ENCODE measurements at places on chromosomes 16 and 17.

DNA sequence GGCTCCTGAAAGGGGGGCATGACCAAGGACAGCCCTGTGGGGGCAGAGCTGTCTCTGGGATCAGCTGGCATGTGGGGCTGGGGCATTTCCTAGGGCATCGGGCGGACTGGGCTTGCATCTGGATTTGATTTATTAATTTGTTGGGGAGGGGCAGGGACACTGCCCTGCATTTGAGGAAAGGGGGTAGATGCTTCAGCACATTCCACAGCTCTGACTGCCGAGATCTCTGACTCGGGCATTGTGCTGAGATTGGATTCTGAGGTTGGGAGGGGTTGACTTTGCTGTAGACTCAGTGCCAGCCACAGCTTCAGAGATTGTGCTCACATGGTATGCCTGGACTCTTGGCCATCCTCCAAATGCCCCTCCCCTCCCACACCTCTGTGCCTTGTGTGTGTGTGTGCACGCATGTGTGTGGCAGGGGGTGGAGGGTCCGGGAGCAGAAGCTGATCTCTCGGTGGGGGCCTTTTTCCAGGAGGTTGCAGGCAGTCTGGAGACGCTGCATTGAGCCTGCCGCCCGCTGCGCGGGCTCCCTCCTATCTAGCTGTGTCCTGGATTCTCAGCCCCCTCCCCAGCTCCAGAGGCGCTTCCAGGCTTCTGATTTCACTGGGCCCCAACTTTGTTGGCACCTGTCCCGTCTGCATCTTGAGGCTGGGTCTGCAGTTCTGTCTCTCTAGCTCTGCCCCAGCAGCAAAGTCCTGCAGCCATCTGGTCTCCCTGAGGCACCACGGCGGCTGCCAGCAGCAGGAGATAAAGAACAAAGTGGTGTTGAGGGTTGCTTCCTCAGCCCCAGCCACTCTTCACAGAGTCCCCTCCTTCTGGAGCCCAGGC, 14.9 kb downstream of the IGFBP4 start:
- DNase-seq: no peak

GRCh38 chr17:82486231-82487094, 27.9 kb downstream of the NARF start:
- DNase-seq: no peak

GRCh38 chr16:69626256-69626655, 60.5 kb downstream of the NFAT5 start:
- DNase-seq: no peak

DNA sequence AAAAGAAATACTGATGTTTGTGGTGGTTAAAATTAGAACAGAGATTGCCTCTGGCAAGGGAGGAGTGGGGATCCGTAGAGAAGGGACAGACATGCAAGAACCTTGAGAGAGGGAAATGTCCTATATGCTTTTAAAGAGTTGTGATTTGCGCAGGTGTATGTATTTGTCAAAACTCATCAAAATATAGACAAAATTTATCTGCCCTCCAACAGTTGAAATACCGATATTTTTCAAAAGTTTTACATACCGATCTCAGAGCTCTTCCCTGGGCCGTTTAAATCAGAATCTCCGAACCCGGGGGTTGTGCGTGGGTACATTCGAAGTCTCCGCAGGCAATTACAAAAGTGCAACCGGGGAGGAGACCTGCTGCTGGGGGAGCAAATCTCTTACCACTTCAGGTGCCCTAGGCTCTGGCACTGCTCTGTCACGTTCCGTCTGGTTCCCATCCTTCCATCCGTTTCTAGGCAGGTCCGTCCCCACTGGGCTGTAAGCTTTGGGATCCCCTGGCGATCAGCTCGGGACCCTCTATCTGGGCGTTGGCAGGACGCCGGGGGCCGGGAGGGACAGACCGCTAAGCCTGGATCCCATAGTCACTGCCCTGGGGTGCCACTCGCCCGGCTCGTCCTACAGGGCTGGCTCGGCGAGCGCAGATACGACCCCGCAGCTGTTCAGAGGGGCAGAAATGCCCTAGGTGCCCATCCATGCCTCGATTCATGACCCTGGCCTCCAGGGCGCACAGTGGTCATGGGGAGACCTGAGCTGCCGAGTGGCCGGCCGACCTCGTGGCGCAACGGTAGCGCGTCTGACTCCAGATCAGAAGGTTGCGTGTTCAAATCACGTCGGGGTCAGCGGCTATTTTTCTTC, 4.2 kb downstream of the BORCS6 start:
- peak; percentile 93 for DNase-seq

- DNase-seq: no peak
Measured at GRCh38 chr16:87384162-87384874, 742 bp upstream of the FBXO31 start.

- DNase-seq: peak; percentile 72
Measured at GRCh38 chr16:1102921-1103635, 7.0 kb upstream of the C1QTNF8 start.

DNA sequence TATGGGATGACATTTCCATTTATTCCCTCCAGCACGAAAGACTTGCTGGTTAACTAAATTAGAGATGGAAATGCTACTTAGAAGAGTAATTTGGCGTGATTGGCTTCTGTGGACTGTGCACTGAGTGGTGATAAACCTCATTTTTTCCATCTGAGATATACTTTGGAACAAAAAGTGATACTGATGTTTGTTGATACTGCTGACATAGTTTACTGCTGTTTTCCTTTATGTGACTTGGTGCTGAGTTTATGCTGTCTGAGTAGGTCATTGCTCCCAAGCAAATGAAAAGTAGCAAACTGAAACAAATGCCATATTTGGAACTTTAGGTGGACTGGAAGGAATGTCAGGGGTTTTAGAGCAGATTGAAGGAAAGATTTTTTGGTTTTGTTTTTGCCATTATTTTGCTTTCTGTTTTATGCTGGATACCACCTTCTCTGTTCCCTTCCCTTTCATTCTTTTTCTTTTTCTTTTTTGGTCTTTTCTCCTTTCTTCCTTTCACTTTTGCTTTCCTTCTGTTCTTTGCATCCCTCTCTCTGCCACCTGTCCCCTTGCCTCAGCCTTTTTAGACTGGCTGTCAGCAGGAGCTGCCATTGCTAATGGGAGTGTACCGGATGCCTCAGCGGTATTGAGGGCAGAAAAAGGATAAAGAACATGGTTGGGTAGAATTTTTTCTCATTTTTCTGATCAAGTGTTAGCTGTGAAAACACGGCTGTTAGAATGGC, 41.8 kb downstream of the NUP93 start:
- no peak for DNase-seq

- no peak for DNase-seq
Measured at GRCh38 chr16:4979164-4979563, 21.0 kb downstream of the SEC14L5 start.

GRCh38 chr17:76438906-76439305, 14.0 kb downstream of the UBE2O start:
- no peak for DNase-seq

GRCh38 chr16:71246309-71246708, 15.8 kb upstream of the HYDIN start:
- DNase-seq: no peak

DNA sequence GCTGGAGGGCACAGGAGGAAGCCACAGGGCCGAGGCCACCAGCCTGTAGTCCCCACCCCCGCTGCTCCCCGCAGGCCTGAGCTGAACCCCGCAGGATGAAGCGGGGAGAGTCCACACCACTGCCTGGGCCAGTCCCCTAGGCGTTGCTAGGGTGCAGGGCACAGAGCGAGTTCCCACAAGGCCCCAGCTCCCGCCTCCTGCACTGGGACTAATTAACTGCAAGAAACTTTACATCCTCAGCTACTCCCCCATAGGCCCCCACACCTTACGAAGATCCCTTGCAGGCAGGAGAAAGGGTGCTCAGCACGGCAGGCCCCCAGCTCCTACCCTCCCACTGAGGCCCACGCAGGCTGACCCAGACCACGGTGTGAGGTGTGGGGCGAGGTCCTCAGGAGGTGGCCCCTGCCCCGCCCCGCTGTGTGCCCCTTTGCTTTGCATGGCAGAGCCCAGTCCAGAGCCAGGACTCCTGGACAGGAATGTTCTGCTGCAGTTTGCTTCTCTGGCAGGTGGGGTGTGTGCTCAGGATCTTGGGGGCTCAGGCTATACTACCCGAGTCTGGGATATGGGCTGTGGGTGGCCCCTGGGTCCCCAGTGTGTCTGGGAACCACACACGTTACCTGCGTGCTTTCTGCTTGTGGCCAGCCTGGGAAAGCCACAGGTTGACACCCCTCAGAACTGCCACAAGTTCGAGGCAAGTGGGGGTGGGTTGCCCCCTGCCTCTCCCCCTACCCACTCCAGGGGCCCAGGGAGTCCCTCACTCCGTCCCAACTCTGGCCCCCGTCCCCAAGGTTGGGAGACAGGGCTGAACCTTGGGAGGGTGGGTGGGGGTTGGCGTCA, 1.2 kb downstream of the GNG13 start:
- no peak for DNase-seq

DNA sequence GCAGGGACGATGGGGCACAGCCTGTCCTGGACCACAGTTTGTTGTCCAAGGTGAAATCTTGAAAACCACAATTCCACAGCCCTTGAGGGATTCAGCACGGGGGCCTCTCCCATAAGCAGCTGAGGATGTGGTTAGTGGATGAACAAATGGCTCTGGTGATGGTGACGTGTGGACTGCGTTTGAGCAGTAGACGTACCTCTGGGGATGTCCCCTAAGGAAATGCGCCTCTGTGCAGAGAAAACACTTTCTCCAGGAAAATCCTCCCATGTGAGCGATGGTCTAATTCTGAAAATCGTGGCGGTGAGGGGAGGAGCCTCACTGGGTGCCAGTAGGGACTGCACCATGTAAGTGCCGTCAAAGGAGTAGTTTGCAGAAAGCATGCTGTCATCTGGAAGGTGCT, 2.7 kb upstream of the SEPTIN12 start:
- no peak for DNase-seq

DNA sequence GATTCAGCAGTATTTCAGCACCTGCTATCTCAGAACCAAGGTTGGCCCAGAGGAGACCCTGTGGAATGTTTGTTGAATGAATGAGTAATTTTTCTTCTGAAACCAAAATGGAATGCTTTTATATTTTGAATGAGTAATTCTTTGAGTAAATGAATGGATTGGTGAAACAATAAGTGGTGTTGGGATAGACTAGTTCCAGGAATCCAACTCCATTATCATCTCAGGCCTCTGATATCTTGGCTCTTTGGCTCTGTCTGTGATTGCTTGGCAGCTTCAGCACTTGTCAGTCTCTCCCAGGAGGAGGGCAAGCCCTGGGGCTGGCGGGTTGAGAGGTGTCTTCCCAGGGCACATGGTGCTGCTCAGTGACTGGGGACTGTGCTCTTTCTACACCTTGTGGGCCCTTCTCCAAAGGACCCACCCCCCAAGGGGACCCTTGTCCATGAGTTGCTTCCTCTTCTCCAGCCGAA, 284.4 kb upstream of the FOXF1 start:
- no peak for DNase-seq

DNA sequence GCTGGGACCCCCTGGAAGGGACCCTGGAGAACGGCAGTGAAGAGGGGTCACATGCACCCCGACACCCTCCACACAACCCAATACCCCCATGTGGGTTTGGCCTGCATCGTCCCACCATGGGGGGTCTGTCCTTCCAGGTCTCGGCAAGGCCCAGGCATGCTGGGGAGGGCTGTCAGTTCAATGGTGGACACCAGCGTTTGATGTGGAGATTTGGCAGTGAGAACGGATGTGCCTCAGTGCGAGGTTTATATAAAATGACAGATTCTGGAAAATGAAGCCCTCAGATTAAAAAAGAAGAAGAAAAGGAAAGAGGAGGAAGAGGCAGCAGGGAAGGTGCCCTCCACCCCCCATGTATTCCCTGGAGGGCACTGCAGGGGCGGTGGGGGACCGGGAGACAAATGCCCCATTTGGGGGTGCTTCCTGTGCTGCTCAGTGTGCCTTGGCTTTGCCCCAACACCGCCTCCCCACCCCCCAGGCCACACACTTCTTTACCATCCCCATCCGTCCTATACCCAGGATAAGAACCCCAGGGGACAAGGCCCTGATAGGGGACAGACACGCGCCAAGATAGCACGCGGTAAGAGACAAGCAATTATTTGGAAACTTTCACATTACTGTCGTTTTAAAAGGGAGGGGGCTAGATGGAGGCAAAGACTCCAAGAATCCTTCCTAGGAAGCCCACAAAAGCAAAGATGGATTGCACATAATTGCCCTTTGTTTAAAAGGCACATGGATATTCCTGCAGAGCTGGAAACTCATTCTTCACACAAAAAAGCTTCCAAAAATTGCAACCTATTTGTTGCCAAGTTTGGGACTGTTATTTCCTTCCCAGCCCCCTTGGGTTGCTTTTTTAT, 21.0 kb downstream of the RBFOX3 start:
- DNase-seq: no peak

GRCh38 chr16:86814256-86814655, 235.9 kb downstream of the FOXL1 start:
- no peak for DNase-seq

GRCh38 chr17:596763-597644, 117.6 kb downstream of the VPS53 start:
- DNase-seq: no peak

GRCh38 chr16:12611916-12612597, 191.6 kb downstream of the CPPED1 start:
- DNase-seq: no peak

- DNase-seq: no peak
Measured at GRCh38 chr16:29950806-29951461, 10.9 kb upstream of the TMEM219 start.

GRCh38 chr17:42039794-42040763, 10.3 kb downstream of the C17orf113 start:
- DNase-seq: no peak

DNA sequence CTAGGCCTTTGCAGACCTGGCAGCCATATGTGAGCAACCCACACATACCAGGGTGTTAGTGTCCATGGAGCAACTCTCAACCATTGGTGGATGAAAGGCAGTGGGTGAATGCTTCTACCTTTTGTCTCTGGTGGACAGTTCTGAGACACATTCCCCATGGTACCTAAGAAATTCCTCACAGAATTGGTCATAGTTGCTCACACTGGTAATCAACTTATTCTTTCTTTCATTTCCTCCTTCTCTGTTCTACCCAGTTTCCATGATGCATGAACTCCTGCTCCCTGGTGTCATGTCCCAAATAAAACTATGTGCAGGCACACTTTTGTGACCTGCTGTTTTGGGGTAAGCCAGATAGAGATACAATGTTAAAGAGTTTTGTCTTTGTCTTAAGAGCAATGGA, 33.2 kb upstream of the MPHOSPH6 start:
- DNase-seq: no peak

GRCh38 chr16:6861815-6862477, 470.7 kb upstream of the RBFOX1 start:
- DNase-seq: no peak

DNA sequence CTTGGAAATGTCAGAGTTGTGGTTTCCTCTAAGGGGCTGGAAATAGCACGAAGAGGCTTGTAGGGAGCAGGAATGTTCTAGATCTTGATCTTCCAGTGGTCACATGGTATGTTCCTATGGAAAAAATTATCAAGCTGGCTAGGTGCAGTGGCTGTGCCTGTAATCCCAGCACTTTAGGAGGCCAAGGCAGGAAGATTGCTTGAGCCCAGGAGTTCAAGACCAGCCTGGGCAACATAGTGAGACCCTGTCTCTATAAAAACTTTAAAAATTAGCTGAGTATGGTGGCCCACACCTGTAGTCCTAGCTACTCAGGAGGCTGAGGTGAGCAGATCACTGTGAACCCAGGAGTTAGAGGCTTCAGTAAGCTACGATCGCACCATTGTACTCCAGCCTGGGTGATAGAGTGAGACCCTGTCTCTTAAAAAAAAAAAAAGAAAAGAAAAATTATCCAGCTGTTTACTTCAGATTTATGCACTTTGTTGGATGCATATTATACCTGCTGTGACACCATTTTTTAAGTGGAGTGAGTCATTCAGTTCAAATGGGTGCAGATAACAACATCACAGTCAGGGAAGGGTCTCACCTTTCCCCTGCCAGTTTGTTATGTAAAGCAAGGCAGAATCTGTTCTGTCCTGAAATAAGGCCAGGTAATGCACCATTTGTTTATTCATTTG, 65.7 kb upstream of the LYRM9 start:
- DNase-seq: no peak

Data from CD4-positive, alpha-beta T cell treated with Interleukin-10 for 1 hour (primary cell).